ENCODE measurements at places on chromosomes 5 and 9. TPM values are rescaled to one million over a fixed set of nuclear protein-coding genes. Genes with fewer than 3 reads are reported as not detected.

The FPGS gene
- 47.2 TPM for polyA plus RNA-seq

The SLC45A2 gene
- polyA plus RNA-seq = 0.58 TPM

The ROPN1L gene
- polyA plus RNA-seq = not detected

The GPRIN1 gene
- 0.80 TPM for polyA plus RNA-seq

The ZDHHC21 gene
- 12.7 TPM for polyA plus RNA-seq

The PHF2 gene
- polyA plus RNA-seq = 34.6 TPM

The DIPK1B gene
- 22.6 TPM for polyA plus RNA-seq

The RAB3C gene
- 0.49 TPM for polyA plus RNA-seq

The PDLIM4 gene
- 84.3 TPM for polyA plus RNA-seq

The SHISAL2B gene
- 0.20 TPM for polyA plus RNA-seq

The TXNDC8 gene
- not detected for polyA plus RNA-seq

The GFRA3 gene
- polyA plus RNA-seq = 8.7 TPM

The LHX6 gene
- 6.9 TPM for polyA plus RNA-seq

The C5orf52 gene
- polyA plus RNA-seq = not detected

The SWI5 gene
- polyA plus RNA-seq = 27.0 TPM

The FAM169A gene
- 0.59 TPM for polyA plus RNA-seq

The CARTPT gene
- polyA plus RNA-seq = not detected

The AUH gene
- 13.3 TPM for polyA plus RNA-seq

The ANKRD31 gene
- 0.15 TPM for polyA plus RNA-seq

The GRIA1 gene
- 1.1 TPM for polyA plus RNA-seq

The ZDHHC11B gene
- polyA plus RNA-seq = 51.1 TPM
